Motor neuron (in vitro differentiated cells): ENCODE measurements at places on chromosomes 5 and 9. TPM values are rescaled to one million over a fixed set of nuclear protein-coding genes. Genes with fewer than 3 reads are reported as not detected.

DNA sequence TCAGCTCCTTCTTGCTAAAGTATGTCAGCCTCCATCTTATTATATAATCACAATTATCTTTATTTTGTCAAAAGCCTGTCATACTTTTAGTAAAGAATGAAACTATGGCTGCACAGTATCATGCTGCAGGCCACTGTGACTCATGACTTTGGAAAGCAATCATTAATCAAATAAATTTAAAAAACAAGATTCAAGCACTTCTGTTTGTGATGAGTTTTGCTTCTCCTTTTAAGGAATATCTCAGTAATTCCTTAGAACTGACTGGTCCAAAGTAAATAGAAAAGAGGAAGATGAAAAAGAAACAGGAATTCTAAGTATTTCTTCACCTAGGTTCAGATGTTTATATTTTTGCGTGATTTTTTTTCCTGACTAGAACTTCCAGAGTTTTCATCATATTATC, 83.1 kb downstream of the EDIL3 start:
- ATAC-seq = no peak

GRCh38 chr5:136513430-136513829, 148.1 kb upstream of the TRPC7 start:
- no peak for ATAC-seq

DNA sequence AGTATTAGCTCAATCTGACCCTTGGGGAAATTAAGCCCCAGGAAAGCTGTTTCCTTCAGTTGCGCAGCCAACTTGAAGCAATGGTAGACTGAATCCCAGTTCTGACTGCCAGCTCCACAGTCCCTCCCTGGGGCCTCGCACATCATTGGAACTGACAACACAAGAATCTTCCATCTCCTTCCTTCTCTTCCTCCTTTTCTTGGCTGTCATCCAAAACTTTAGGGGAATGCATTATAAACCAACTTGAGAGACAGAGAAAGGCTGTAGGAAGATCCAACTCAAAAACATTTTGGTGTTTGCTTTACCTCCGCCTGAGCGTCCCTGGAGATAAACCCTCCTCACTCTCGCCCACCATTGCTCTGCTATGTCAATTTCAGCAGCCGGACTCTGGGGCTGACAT, 16.6 kb downstream of the KCNIP1 start:
- ATAC-seq = no peak

DNA sequence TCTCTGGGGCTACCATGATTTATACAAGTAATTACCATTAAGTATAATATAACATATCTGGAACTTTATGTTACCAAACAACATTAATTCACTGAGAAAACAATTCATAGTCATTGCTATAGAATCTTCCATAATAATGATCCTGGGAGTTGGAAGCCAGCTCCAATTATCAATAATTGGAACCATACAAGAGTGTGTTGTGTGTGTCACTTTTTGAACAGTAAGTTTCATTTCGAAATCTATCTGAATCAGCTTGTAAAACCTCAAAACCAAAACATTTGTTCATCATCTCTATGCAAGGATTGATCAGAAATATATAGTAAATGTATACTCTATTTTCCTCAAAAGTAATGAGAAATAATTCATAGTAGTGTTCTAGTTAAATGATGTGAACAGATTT, 348.1 kb downstream of the ARL15 start:
- no peak for ATAC-seq

GRCh38 chr9:85617141-85617670, 124.5 kb downstream of the AGTPBP1 start:
- no peak for ATAC-seq

GRCh38 chr5:138884554-138884953, 9.4 kb upstream of the LRRTM2 start:
- no peak for ATAC-seq

GRCh38 chr9:14522627-14523379, 170.4 kb downstream of the ZDHHC21 start:
- no peak for ATAC-seq

- no peak for ATAC-seq
Observed at GRCh38 chr5:17888155-17888554, 253.9 kb downstream of the TAF11L14 start.

- ATAC-seq = no peak
Observed at GRCh38 chr5:65059681-65060598, 291.2 kb downstream of the CWC27 start.

GRCh38 chr9:19410594-19410993, 1.8 kb downstream of the ACER2 start:
- no peak for ATAC-seq

DNA sequence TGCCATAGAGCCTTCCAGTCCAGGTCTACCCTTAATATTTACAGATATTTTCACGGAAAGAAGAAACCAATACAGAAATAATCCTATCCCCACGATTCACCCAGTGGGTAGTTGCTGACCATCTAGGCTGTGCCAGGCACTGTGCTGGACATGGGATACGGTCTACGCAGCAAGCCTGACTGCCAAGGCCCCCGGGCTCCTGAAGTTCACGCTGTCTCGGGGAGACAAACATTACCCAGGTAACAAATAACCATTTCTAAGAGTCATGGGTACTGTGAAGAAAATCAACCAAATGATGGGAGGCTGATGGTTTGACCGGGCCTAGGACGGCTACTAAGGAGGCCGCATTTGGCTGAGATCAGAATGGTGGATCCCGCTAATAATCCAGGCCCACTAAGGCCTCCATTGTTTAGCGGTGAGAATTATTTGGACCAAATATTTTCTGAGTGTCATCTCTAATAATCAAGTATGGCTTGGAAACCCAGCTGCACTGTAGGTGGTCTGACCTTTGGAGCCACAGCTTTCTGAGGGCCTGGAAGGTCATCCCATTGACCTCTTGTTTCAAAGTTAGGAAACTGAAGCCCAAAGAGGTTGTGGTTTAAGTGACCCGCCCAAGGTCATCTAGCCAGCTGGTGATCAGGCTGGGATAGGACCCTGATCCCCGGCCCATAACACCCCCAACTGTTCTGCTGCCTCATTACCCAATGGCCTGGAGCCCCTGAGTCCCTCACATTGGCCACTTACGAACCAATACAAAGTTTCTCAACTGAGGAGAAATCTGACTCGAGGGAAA, 82.4 kb downstream of the AK8 start:
- no peak for ATAC-seq

DNA sequence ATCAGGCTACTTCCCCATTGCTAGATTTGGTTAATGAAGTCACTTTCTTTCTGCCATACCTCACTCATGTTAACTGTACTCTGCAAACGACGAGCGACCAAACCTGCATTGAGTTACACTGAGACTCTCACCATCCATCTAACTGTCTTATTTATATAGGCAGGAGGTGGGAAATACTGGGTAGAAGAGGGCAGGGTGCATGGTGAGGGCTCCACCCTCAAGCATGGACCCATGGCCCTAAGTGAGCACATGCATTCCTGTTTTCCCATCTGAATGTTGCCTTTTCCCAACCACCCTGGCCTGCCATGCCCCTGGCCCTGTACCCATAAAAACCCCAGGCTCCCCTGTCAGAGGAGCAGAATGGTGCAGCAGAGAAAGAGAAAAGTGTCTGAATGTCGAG, 52.7 kb upstream of the IL6ST start:
- ATAC-seq = no peak

GRCh38 chr9:36543916-36544315, 28.8 kb upstream of the MELK start:
- peak; percentile 59 for ATAC-seq

- ATAC-seq = no peak
Observed at GRCh38 chr9:137749511-137749910, 128.1 kb upstream of the CACNA1B start.

DNA sequence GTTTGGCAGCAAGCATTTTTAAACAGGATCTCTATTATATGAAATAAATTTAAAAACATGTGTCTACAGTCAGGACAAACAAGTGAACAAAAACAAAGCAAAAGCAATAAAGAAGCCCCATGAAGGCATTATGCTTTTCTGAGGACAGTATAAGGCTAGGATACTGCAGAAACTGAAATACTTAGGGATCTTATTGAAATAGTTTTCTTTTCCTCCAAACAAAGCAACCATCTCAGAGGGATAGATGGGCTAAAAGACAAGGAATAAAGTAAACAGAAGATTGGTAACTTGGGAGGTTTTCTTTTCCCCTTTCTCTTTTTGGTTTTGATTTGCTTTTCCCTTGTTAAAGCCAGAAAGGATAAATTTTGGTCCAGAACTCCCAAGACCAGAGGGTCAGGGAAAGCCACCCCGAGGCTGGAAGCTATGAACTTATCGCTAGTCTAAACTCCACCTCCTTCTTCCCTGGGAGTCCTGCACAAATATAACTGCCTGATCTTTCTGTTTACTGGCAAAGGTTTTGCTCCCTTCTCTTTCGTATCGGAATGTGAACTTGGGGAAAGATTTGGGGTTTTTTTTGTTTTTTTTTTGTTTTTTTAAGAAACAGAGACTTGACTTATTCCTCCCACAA, 164.0 kb downstream of the GHR start:
- ATAC-seq = no peak

GRCh38 chr5:44869928-44870327, 61.2 kb downstream of the MRPS30 start:
- no peak for ATAC-seq

Gene TAF11L14
- total RNA-seq = not detected in 2 replicates

Gene TUT7
- 21.7 and 22.4 TPM in 2 replicates for total RNA-seq

Gene CSNK1G3
- total RNA-seq = 53.3 and 56.9 TPM in 2 replicates

Gene OGN
- total RNA-seq = 69.8 and 100.0 TPM in 2 replicates

Gene SLC25A25
- 18.6 and 18.9 TPM in 2 replicates for total RNA-seq

Gene PSAT1
- 93.3 and 99.5 TPM in 2 replicates for total RNA-seq

Gene SLC28A3
- total RNA-seq = 0.04 and 0.05 TPM in 2 replicates

Gene TRIM36
- total RNA-seq = 58.4 and 61.2 TPM in 2 replicates

Gene WNK2
- 30.6 and 34.3 TPM in 2 replicates for total RNA-seq

Gene PCDHGB5
- 6.0 and 9.4 TPM in 2 replicates for total RNA-seq

Gene PCDHB11
- 3.0 and 3.5 TPM in 2 replicates for total RNA-seq

Gene IFNA6
- not detected in 2 replicates for total RNA-seq

Gene IFNB1
- total RNA-seq = 0.29 TPM in 1 of 2 replicates, not detected in the other
